ENCODE measurements at places on chromosomes 7 and 10. TPM values are rescaled to one million over a fixed set of nuclear protein-coding genes. Genes with fewer than 3 reads are reported as not detected.

CLEC5A gene
- 10.3 TPM for total RNA-seq

LRIT1 gene
- total RNA-seq, result not detected

DNA sequence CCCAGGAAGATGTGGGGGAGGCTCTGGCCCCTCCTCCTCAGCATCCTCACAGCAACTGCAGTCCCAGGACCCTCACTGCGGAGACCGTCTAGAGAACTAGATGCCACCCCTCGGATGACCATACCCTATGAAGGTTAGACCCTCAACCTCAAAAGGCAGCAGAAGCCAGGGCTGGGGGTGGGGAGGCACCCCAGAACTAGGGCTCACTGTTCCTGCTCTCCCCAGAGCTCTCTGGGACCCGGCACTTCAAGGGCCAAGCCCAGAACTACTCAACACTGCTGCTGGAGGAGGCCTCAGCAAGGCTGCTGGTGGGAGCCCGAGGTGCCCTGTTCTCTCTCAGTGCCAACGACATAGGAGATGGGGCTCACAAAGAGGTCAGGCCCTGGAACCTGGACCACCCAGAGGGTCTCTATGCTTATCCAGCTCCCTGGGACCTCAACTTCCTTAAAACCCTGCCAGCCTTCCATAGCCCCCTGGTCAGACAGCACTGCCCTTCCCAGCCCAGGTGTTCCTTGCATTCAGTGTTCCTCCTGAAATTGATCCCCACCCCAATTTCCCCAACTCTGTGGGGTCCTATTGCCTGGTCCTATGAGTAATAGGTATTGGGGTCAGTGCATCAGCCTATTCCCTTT, 3.7 kb downstream of the SEMA4G start:
- H3K4me3 ChIP-seq, result no peak overlapping the region
- H3K36me3 ChIP-seq, result no peaks in the 10 kb centered on the region
- no peak overlapping the region for H3K27ac ChIP-seq
- no peaks in the 10 kb centered on the region for H3K27me3 ChIP-seq
- H3K4me1 ChIP-seq, result peaks cover 13% of the 10 kb centered on the region
- DNase-seq, result no peak

SPDYE9 gene
- not detected for total RNA-seq

GRCh38 chr10:25689346-25690100, 244.5 kb upstream of the MYO3A start:
- H3K4me1 ChIP-seq, result no peaks in the 10 kb centered on the region
- no peak for DNase-seq
- no peak overlapping the region for H3K27ac ChIP-seq

GRCh38 chr7:27740449-27741086, 606 bp downstream of the TAX1BP1 start:
- peak; percentile 95 for DNase-seq
- peak overlapping the region; percentile 71 for H3K4me3 ChIP-seq
- H3K27me3 ChIP-seq, result no peaks in the 10 kb centered on the region
- no peaks in the 10 kb centered on the region for H3K36me3 ChIP-seq

SCART1 gene
- 4.6 TPM for total RNA-seq

CPXM2 gene
- total RNA-seq, result 3.7 TPM

PRSS2 gene
- not detected for total RNA-seq

DNA2 gene
- total RNA-seq, result 19.9 TPM

- H3K36me3 ChIP-seq, result no peaks in the 10 kb centered on the region
- H3K27ac ChIP-seq, result no peak overlapping the region
- no peaks in the 10 kb centered on the region for H3K4me1 ChIP-seq
Observed at GRCh38 chr7:83925860-83926259, 268.7 kb downstream of the SEMA3A start.

GRCh38 chr7:77247206-77247850, 47.7 kb upstream of the FGL2 start:
- no peaks in the 10 kb centered on the region for H3K27me3 ChIP-seq
- H3K4me1 ChIP-seq, result peaks cover 9% of the 10 kb centered on the region

GRCh38 chr10:46240684-46241565, 45.9 kb upstream of the ANTXRL start:
- H3K27ac ChIP-seq, result no peak overlapping the region
- no peaks in the 10 kb centered on the region for H3K4me1 ChIP-seq
- H3K36me3 ChIP-seq, result no peaks in the 10 kb centered on the region
- H3K4me3 ChIP-seq, result no peak overlapping the region
- H3K27me3 ChIP-seq, result no peaks in the 10 kb centered on the region

DNA sequence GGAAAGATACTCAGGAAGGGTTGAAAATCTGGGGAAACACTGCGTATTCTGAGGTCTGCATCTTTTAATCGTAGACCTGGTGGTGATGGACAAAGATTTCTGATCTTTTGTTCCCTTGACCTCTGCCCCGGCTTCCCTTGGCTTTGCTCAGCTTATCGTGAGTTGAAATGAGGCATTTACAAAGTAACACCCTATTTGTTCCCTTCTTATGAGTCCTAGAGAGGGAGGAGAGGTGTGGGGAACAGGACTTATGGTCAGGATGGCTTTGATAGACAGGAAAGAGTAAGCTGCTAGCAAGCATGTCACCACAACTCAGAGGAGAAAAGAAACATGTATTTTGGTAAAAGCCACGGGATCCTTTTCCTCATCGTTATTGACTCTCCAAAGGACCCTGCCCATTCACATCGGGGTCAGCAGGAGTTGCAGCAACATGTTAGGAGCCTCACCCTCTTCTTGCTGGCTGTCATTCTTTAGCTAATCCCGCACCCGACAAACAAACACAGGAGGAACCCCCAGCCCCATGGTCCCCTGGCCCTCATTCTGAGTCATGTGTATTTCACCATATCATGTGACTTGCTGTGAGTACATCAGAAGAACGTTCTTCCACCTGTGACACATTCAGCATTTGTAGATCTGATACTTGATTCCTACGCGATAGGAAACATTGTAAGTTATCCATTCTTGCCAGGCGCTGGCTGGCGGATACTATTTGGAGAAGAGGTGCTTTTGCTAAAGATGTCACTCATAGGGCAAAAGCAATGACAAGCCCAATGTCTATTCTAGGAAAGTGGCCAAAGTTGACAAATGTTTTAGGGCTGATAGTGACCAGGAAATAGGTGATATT, 170.1 kb downstream of the RTKN2 start:
- no peaks in the 10 kb centered on the region for H3K36me3 ChIP-seq
- no peaks in the 10 kb centered on the region for H3K27me3 ChIP-seq
- H3K27ac ChIP-seq, result no peak overlapping the region
- no peak overlapping the region for H3K4me3 ChIP-seq

GRCh38 chr10:64484811-64485330, 963.7 kb downstream of the REEP3 start:
- H3K27ac ChIP-seq, result no peak overlapping the region
- no peak for DNase-seq

GRCh38 chr7:25565949-25566348, 337.7 kb upstream of the NPVF start:
- H3K36me3 ChIP-seq, result no peaks in the 10 kb centered on the region
- DNase-seq, result peak; percentile 61
- no peak overlapping the region for H3K27ac ChIP-seq
- H3K27me3 ChIP-seq, result no peaks in the 10 kb centered on the region
- H3K4me1 ChIP-seq, result peaks cover 8% of the 10 kb centered on the region
- H3K4me3 ChIP-seq, result no peak overlapping the region
